Activated T-helper 1 cell treated with anti-CD3 and anti-CD28 coated beads, Interleukin-12 subunit alpha, Interleukin-12 subunit beta, Interleukin-2, Interleukin-4 antibody, amounts not matched to agents 30 ng/mL and 10 ng/mL and 1 ng/mL, durations not matched to agents 14 hours and 24 hours and 36 hours (primary cell): ENCODE measurements at places on chromosomes 6 and 20.

- H3K4me3 ChIP-seq = no peak overlapping the region
- no peak for DNase-seq
- no peaks in the 10 kb centered on the region for H3K27me3 ChIP-seq
- H3K36me3 ChIP-seq = peaks cover 23% of the 10 kb centered on the region
- no peak overlapping the region for H3K27ac ChIP-seq
These were observed 68.8 kb downstream of the CYB5R4 start for GRCh38 chr6:83928286-83928685.

DNA sequence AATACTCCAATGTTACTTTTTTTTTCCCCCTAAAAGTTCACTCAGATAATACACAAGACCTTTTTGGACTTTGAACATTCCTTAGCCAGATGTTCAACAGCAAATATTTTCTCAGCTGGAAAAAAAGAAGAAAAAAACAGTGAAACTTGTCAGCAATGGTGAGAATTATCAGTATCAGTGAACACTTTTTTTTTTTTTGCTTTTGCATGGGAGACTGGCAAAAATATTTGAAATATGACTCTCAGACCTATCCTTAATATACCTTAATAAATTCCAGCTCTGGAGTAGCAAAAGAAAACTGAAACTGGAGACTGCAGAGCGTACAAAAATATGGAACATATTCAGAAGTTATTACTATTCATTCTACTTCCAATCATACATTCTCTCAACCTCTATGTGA, 92.3 kb downstream of the RFPL4B start:
- DNase-seq = no peak
- H3K4me3 ChIP-seq = no peak overlapping the region

- no peak overlapping the region for H3K27ac ChIP-seq
- H3K27me3 ChIP-seq = no peaks in the 10 kb centered on the region
- peaks cover 28% of the 10 kb centered on the region for H3K36me3 ChIP-seq
These were observed 6.0 kb downstream of the RARS2 start for GRCh38 chr6:87583822-87584221.

DNA sequence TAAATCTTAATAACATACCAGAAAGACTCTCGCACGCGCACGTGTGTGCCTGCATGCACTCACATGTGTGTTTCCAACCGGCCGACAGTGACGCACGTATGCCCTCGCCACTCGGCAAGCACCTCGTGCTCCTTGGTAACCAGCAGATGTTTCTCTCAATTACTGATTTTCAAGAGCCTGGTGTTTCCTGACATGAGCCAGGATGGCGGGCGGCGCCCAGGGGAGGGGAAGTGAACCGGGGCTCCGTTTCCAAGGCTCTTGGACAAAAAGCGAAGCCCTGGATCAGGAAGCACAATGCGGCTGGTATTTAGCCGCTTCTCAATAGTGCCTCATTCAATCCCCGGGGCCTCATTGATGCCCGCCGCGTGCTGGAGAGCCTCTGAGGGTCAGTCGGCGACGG, 37.7 kb downstream of the PMEPA1 start:
- H3K4me1 ChIP-seq = no peaks in the 10 kb centered on the region
- no peaks in the 10 kb centered on the region for H3K36me3 ChIP-seq
- no peak overlapping the region for H3K4me3 ChIP-seq
- H3K27ac ChIP-seq = no peak overlapping the region
- no peaks in the 10 kb centered on the region for H3K27me3 ChIP-seq
- no peak for DNase-seq

GRCh38 chr20:34970193-34970840, 14.6 kb downstream of the MYH7B start:
- no peaks in the 10 kb centered on the region for H3K27me3 ChIP-seq
- no peak overlapping the region for H3K4me3 ChIP-seq
- no peak overlapping the region for H3K27ac ChIP-seq
- DNase-seq = no peak

- H3K27ac ChIP-seq = no peak overlapping the region
- DNase-seq = no peak
- no peak overlapping the region for H3K4me3 ChIP-seq
- no peaks in the 10 kb centered on the region for H3K4me1 ChIP-seq
These were observed 104.9 kb upstream of the TFAP2D start for GRCh38 chr6:50608421-50608820.

- H3K4me1 ChIP-seq = no peaks in the 10 kb centered on the region
- H3K27me3 ChIP-seq = no peaks in the 10 kb centered on the region
These were observed 139.6 kb upstream of the HCRTR2 start for GRCh38 chr6:55034752-55035151.

DNA sequence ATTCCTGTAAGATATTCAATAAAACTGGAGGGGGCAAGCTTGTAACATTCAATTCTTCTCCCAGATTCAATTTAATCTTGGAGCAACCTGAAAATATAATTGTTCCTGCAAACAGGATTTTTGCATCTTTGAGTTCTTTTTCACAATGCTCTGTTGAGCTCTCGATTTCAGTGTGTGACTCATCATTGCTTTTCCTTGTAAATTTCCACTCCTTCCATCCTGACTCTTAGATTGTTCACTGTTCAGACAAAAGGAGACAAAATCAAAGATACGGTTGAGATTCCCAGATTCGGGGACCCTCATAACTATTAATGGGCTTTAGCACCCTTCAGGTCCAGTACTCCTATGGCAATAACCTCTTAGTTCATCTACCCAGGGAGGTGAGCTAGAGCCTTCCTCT, 571.9 kb upstream of the CHD6 start:
- H3K4me3 ChIP-seq = no peak overlapping the region
- no peaks in the 10 kb centered on the region for H3K36me3 ChIP-seq
- no peaks in the 10 kb centered on the region for H3K27me3 ChIP-seq
- H3K4me1 ChIP-seq = no peaks in the 10 kb centered on the region

DNA sequence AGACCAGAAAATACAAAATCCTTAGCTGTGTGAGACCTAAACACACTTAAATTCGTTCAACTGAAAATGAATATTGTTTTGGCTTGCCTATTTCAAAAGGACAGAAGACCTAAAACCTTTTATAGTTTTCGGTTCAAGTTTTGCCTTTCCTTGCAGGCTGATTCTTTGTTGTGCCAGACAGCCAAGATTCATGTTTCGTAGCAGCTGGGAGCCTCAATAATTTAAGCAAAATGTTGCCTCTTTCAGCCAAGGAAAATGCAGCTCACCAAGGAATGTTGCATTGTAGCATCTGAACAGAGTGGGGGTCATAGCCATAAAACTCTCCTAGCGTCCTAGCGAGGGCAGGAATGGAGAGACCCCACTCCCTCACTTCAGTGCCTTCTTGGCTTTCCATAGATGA, 92.3 kb upstream of the INSM1 start:
- H3K4me3 ChIP-seq = no peak overlapping the region
- H3K27me3 ChIP-seq = peaks cover 17% of the 10 kb centered on the region
- H3K27ac ChIP-seq = no peak overlapping the region
- H3K4me1 ChIP-seq = no peaks in the 10 kb centered on the region

DNA sequence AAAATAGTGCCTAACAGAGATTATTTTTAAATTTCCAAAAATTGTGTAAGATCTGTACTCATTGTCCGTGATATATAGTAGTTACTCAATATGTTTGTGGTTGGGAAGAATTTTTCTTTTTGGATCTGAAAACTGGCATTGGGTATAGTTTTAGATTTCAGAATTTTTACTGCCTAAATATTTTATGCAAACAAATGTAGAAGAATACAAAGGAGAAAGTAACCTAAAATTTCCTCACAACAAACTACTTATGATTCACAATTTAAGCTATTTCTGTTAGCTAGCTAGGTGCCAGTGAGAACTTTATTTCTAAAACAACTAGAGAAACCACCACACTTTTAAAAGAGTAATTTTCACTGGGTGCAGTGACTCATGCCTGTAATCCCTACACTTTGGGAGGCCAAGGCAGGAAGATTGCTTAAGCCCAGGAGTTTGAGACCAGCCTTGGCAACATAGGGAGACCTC, 38.8 kb downstream of the SESN1 start:
- peaks cover 14% of the 10 kb centered on the region for H3K27me3 ChIP-seq
- no peak overlapping the region for H3K4me3 ChIP-seq
- peaks cover 12% of the 10 kb centered on the region for H3K4me1 ChIP-seq
- no peak for DNase-seq
- no peak overlapping the region for H3K27ac ChIP-seq
- H3K36me3 ChIP-seq = peaks cover 4% of the 10 kb centered on the region

GRCh38 chr20:31543966-31544598, 29.8 kb downstream of the HM13 start:
- peaks cover 44% of the 10 kb centered on the region for H3K36me3 ChIP-seq
- H3K4me1 ChIP-seq = peaks cover 22% of the 10 kb centered on the region
- no peaks in the 10 kb centered on the region for H3K27me3 ChIP-seq

GRCh38 chr6:5078121-5078669, 6.9 kb upstream of the PPP1R3G start:
- no peaks in the 10 kb centered on the region for H3K36me3 ChIP-seq
- no peak overlapping the region for H3K27ac ChIP-seq
- no peak for DNase-seq

- no peak overlapping the region for H3K4me3 ChIP-seq
- no peak for DNase-seq
- no peaks in the 10 kb centered on the region for H3K36me3 ChIP-seq
- no peaks in the 10 kb centered on the region for H3K27me3 ChIP-seq
- no peak overlapping the region for H3K27ac ChIP-seq
These were observed 82.4 kb downstream of the MAFB start for GRCh38 chr20:40606660-40607059.

DNA sequence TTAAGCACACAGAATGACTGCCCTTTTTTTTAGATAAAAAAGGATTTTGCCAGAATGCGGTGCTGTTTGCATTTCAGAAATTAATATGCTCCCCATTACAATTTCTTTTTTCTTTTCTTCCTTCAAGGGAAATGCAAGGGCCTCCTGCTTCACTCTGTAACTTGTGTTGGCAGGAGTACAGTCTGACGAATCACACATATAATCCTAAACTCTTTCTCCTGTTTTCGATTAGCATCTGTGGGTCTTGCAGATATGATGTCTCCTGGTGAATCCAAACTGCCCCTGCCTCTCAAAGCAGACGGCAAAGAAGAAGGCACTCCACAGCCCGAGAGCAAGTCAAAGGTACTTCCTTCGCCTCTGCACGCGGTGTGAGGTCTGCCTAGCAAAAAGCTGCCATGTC, 149.5 kb downstream of the TMEM242 start:
- no peak for DNase-seq
- no peak overlapping the region for H3K27ac ChIP-seq
- H3K27me3 ChIP-seq = no peaks in the 10 kb centered on the region
- no peaks in the 10 kb centered on the region for H3K4me1 ChIP-seq

DNA sequence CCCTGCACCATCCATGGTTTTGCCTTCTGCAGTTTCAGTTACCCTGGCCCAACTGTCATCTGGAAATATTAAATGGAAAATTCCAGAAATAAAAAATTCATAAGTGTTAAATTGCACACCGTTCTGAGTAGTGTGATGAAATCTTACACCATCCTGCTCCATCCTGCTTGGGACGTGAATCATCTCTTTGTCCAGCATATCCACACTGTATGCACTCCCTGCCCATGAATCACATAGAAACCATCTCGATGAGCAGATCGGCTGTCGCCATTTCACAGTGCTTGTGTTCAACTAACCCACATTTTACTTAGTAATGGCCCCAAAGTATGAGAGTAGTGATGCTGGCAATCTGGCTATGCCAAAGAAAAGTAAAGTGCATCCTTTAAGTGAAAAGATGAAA, 105.9 kb upstream of the ID4 start:
- H3K27me3 ChIP-seq = no peaks in the 10 kb centered on the region
- H3K4me1 ChIP-seq = no peaks in the 10 kb centered on the region
- DNase-seq = no peak
- no peak overlapping the region for H3K4me3 ChIP-seq

GRCh38 chr6:124434421-124434820, 527.8 kb upstream of the RNF217 start:
- no peak overlapping the region for H3K4me3 ChIP-seq
- no peak for DNase-seq
- H3K27me3 ChIP-seq = no peaks in the 10 kb centered on the region
- H3K4me1 ChIP-seq = no peaks in the 10 kb centered on the region
- no peak overlapping the region for H3K27ac ChIP-seq
- H3K36me3 ChIP-seq = no peaks in the 10 kb centered on the region

DNA sequence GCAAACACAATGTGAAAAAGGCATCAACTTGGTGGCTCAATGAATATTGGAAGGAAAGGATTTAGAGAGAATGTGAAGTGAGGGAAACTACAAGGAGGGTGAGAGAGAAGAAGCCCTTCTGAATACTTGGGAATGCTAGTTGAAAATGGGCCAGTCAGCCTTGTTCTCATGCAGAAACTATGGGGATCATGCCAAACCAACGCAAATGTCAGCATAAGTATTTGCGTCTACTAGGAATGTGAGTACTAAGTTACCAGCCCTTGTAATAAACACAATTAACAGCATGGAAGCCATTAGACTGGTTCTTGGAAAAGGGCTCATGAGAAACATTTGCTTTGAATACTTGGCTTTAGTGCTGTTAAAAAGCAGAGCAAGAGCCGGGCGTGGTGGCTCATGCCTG, 54.9 kb upstream of the AIG1 start:
- H3K4me1 ChIP-seq = no peaks in the 10 kb centered on the region
- no peak for DNase-seq
- peaks cover 10% of the 10 kb centered on the region for H3K27me3 ChIP-seq
- no peak overlapping the region for H3K27ac ChIP-seq

DNA sequence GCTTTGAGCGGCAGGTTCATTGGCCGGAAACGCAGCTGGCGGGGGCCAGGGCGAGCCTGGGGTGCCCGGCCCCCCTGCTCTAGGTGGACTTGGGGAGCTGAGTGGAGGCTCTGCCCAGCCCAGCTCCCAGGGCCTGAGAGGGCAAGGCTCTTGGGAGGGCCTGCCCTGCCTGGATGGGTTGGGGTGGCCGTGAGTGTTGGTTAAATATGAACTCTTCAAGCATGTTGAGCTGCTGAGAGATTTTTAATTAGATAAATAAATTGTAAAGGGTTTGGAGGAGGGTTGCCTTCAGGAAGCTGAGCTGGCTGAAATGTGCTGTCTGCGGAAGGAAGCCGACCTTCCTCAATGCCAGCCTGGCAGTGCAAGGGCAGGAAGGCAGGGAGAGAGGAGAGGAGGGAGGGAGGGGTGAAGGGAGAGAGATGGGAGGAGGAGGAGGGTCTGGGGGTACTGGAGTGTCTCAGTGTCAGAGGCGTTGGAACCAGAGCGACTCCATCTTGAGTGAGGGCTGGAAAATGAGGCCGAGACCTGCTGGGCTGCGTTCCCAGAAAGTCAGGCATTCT, 39.4 kb upstream of the PMEPA1 start:
- DNase-seq = no peak
- H3K36me3 ChIP-seq = no peaks in the 10 kb centered on the region
- H3K4me3 ChIP-seq = no peak overlapping the region

GRCh38 chr6:124795643-124796463, 166.4 kb upstream of the RNF217 start:
- no peak overlapping the region for H3K4me3 ChIP-seq
- no peak overlapping the region for H3K27ac ChIP-seq

DNA sequence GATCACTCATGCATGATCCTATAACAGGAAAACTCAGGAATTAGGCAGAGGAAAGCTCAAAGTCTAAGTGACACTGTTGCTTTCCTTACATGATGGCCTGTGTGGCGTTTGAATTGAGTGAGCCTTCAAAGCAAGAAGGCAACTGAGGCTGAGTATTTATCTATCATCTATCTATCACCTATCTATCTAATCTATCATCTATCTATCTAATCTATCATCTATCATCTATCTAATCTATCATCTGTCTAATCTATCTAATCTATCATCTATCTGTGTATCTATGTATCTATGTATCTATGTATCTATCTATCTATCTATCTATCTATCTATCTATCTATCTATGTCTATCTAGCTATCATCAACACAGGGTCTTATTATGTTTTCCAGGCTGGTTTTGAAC, 41.8 kb upstream of the BCLAF1 start:
- no peaks in the 10 kb centered on the region for H3K36me3 ChIP-seq
- H3K27ac ChIP-seq = no peak overlapping the region
- H3K27me3 ChIP-seq = peaks cover 3% of the 10 kb centered on the region
- H3K4me1 ChIP-seq = no peaks in the 10 kb centered on the region
- DNase-seq = no peak
- H3K4me3 ChIP-seq = no peak overlapping the region
